ENCODE measurements at places on chromosomes 1 and 21. TPM values are rescaled to one million over a fixed set of nuclear protein-coding genes. Genes with fewer than 3 reads are reported as not detected.
A peak's percentile ranks its signal among the peaks of the same experiment; 100 is the strongest.

DNA sequence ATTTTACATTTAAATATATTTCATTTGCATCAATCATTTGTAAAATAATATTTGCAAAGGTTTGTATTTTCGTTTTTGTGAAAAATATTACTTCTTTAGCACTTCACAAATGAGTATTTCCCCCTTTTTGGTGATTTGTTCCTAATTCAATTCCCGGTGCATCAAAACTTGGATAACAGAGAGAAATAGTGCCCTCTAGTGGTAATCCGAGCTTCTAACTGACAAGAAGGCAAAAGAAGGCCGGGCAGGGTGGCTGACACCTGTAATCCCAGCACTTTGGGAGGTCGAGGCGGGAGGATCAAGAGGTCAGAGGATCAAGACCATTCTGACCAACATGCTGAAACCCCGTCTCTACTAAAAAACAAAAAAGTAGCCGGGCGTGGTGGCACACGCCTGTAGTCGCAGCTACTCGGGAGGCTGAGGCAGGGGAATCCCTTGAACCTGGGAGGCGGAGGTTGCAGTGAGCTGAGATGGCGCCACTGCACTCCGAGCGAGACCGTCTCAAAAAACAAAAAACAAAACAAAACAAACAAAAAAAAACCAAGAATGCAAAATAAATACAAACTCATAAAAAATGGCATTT lies 137.7 kb downstream of the COL11A1 start:
- DNase-seq, result peak; percentile 37

- DNase-seq, result no peak
Measured at GRCh38 chr1:62849031-62849430, 65.1 kb downstream of the ATG4C start.

GRCh38 chr1:228528612-228529011 lies 41.4 kb downstream of the RNF187 start:
- no peak for DNase-seq

- peak; percentile 23 for DNase-seq
Measured at GRCh38 chr1:9145021-9145668, 16.2 kb upstream of the GPR157 start.

- DNase-seq, result no peak
Measured at GRCh38 chr1:218353656-218354055, 8.5 kb downstream of the TGFB2 start.

The GPATCH2 gene
- total RNA-seq, result 25.8 TPM

- DNase-seq, result no peak
Measured at GRCh38 chr1:99504287-99504686, 141.6 kb upstream of the PALMD start.

DNA sequence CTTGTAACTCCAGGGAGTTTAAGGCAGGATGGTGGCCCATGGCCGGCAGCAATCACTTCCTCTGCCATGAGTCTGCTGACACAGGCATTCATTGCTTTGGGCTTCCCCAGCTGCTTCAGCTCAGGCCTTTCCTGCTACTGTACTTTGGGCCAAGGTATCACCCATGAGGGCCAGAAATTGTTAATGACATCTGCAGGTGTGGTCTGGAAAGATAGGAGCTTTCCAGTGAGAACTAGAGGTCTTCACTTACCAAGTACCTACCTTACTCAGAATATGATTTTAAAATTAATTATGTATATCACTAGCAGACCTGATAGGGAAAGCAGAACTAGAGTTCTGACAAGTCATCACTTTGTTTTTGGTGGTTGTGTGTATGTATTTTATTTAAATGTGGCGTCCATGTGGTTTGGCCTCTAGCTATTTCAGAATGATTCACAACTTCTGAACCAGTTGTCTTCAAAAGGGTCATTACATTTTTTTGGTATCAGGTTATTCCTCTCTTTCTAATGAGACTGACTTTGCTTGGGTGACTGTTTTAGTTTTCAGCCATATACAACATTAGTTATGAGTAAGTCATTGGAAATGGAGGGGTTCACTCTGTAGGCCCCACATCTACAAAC lies 2.7 kb downstream of the RGL1 start:
- DNase-seq, result peak; percentile 83

- no peak for DNase-seq
Measured at GRCh38 chr1:94970783-94971182, 43.9 kb upstream of the CNN3 start.

The FBXO44 gene
- total RNA-seq, result 21.3 TPM

DNA sequence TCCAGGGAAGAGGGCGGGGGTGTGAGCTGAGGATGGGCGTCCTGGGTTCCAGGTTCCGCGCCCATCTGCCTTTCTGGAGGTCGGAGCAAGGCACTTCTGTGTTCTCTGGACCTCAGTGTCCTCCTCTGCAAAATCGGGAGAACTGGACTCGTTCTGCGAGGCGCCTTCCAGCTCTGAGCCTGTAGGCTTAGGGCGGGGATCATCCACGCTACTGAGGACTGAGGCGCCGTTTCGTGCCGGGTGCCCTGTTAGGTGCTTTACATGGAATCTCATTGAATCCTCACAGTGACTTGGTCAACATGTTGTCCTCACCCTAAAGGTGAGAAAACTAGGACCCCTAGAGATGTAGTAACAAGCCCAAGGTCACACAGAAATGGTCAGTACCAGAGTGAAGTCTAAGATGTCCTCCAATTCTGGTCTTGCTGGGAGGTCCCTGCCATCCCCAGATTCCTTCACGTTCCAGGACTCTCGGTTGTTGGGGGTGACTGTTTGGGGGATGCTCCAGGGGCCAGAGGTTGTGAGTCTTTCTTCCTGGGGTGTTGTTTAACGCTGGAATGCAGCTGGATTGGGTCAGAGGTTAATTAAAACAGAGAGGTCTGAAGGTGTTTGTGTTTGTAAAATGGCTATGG lies 677 bp downstream of the PRKAA2 start:
- DNase-seq, result peak; percentile 1

DNA sequence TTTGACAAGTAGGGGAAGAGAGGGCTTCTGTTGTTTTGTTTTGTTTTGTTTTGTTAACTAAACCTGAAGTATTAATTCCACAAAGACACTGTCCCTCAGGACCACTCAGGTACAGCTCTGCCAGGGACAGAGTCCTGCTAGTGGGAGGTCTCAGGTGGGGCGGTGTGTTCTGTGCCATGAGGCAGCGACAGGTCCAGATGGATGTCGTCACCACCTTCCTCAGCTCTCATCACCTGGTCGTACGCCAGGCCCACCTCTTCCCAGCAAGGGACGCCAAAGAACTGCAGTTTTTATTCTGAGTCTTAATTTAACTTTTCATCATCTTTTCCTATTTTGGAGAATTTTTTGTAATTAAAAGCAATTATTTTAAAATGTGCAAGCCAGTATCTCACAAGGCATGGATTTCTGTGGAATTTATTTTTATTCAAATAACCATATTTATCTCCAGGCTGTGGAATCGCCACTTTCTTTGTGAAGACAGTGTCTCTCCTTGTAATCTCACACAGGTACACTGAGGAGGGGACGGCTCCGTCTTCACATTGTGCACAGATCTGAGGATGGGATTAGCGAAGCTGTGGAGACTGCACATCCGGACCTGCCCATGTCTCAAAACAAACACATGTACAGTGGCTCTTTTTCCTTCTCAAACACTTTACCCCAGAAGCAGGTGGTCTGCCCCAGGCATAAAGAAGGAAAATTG lies 62.5 kb downstream of the POFUT2 start:
- DNase-seq, result no peak

GRCh38 chr1:168372307-168372706 lies 91.6 kb downstream of the TBX19 start:
- DNase-seq, result no peak

DNA sequence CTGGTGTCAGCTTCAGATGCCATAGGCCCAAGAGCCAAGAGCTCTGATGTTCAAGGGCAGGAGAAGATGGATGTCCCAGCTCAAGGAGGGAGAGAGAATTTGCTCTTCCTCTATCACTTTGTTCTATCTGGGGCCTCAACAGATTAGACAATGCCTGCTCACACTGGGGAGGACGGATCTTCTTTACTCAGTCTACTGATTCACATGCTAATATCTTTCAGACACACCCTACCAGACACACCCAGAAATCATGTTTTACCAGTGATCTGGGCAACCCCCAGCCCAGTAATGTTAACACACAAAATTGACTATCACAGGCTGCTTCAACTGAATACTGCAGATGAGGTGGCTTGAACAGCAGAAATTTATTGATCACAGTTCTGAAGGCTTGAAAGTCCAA lies 69.0 kb downstream of the OLFML3 start:
- DNase-seq, result no peak

GRCh38 chr1:87212431-87213134 lies 116.1 kb upstream of the LMO4 start:
- no peak for DNase-seq

- DNase-seq, result peak; percentile 73
Measured at GRCh38 chr21:36209626-36210171, 53.1 kb downstream of the DOP1B start.

DNA sequence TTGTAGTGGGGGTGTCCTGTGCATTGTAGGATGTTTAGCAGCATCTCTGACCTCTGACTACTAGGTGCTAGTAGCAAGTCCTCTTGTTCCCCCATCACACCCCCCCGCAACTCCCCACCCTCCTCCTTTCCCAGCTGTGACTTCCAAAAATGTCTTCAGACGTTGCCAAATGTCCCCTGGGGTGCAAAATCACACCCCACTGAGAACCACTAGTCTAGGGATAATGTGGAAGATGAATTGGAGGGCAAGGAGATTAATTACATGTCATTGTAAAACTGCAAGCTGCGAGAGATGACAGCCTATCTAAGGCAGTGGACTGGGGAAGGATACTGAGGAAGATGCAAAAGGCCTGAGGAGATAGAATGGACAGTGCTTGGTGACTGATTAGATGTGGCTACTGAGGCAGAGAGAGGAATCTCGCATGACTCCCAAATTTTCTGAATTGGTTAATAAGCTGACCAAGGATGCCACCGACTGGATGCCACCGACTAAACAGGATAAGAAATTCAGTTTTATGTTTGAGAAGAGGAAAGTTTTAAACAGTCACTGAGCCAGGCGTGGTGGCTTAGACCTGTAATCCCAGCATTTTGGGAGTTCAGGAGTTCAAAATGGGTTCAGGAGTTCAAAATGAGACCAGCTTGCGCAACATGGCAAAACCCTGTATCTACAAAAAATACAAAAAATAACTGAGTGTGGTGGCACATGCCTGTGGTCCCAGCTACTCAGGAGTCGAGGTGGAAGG lies 3.1 kb upstream of the JAK1 start:
- no peak for DNase-seq

DNA sequence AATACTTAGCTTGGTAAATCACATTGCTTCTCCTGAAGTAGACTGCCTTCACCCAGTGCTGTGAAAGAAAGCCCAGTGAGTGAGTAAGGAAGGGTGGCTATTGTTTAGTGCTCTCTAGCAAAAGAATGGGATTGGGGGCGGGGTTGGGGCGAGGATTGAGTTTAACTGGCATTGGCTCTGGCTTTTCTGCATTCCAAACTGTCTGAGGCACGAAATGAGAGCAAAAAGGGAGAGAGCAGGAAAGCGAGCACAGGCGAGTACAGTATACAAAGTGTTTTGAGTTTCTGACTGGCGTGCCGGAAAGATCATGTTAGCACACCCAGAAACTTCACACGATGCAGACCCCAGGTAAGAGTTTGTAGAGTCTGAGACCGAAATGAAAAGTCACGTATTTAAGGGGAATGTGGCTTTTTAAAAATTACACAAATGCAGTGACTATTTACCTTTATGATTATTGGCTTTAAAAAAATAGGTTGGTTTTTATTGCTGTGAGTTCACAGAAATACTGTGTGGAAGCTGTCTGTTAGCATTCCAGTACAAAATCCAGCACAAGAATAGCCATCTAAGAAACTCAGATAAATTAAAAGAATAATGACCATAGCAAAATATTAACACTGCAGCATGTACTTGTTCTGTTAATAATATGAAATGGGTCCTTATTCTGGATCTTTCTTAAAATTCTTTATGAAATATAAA lies 155.4 kb downstream of the CLEC20A start:
- DNase-seq, result peak; percentile 97

- DNase-seq, result no peak
Measured at GRCh38 chr1:54834007-54834541, 33.0 kb upstream of the TTC22 start.

GRCh38 chr1:78279051-78279450 lies 211.7 kb upstream of the PTGFR start:
- DNase-seq, result peak; percentile 98

The CD244 gene
- total RNA-seq, result not detected

GRCh38 chr1:101059945-101060542 lies 34.5 kb upstream of the DPH5 start:
- DNase-seq, result no peak

DNA sequence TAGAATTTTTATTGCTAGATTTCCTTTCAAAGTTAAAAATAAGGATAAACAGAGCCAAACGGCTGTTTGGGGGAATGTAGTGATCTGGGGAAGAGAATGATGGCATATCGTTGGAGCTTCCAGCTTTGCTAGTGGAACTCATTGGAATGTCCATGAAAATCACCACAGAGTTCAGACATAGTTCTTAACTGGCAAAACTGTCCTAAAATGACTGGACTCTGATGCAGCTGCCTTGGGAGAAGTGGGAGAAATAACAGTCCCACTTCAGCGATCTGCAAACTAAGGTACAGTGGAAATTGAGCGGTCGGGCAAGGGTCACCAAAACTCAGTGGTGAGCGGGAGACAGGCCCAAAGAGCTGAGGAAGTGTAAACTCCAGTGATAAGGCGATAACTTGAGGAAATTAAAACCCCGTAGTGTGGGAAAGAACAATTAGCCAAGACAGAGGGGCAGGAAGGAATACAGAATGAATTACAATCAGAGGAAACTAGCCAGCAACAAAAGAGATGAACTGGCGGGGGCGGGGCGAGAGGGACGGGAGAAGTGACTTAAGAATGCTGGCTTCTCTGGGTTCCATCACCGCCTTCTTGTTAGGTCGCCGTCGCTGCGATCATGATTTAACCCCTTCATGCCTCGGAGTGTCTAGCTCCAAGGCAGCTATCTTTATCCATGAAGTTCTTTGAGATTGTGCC lies 89.8 kb upstream of the ARHGAP29 start:
- no peak for DNase-seq

The CLEC20A gene
- not detected for total RNA-seq

GRCh38 chr21:29092102-29092959 lies 18.9 kb upstream of the CCT8 start:
- peak; percentile 34 for DNase-seq

The SRGAP2B gene
- total RNA-seq, result 22.7 TPM

The CELA3A gene
- total RNA-seq, result not detected

The C1orf87 gene
- not detected for total RNA-seq

DNA sequence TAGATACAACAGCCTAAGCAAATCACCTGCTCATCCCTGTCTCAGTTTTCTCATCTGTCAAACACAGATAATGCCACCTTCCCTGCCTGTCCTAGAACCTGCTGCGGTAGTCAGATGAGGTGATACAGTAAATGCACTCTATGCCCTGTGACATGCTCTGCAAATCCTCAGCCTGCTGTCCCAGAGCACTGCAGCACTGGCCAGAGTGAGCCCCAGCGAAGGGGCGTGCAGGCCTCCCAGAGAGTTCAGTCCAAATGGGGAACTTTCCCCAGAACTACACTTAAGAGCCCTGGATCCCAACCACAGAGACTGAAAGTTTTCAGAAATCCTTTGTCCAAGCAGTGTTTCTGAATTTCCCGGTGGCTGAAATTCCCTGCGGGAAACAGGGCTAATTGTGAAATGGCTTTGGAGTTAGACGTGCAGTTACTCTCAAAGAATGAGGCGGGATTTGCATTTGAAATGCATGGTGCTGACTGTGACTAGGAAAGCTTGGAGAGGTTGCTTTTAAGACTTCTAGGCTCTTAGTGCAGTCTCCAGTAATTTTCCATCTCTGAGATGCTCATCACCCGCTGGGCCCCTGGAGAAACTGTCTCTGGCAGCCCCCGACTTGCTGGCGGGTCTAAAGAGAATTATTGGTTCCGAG lies 206.5 kb upstream of the AJAP1 start:
- DNase-seq, result no peak

The GJA4 gene
- not detected for total RNA-seq

All from mammary epithelial cell (primary cell).